Activated T-helper 1 cell treated with anti-CD3 and anti-CD28 coated beads, Interleukin-2, amount 50 U/mL, for 16 hours (primary cell): ENCODE measurements at places on chromosomes 2 and 18.

DNA sequence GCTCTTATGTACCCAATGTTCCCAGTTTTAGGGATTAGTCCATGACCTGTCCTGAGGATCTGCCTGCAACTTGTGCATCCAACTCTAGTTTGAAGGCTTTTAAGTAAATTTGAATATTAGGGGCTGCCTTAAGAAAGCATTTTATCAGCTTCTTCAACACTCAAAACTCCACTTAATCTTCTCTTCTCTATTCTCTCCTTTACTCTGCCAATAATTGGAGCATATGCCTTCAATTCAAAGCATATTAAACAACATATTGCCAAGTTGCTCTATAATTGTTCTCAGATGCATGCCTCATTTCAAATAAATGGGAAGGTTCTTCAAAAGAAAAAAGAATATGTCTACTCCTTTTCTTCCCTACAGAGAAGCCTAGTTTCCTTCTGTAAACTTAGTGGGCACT lies 84.8 kb upstream of the NCKAP5 start:
- DNase-seq = no peak

DNA sequence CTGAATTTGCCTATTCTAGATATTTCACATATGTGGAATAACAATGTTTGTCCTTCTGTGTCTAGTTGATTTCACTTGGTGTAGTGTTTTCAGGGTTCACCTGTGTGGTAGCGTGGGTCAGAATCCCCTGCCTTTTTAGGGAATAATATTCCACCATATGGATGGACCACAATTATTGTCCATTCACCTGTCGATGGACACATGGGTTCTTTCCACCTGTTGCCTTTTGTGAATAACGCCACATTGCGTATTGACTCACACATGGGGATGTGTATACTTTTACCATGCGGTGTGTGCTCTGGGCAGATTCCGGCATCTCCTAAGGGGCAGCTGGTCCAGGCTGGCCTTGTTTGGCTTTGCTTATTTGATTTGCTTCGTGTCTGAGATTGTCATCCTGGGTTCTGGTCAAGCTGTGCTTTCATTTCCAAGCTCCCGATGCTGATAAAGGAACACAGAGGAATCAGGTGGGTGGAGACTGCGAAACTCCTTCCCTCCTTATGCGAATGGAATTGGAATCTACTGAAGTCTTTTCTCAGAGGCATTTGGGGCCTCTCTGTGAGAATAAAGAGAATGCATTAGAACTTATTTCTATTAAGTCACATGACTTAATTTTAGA lies 18.9 kb upstream of the ALLC start:
- DNase-seq = no peak

DNA sequence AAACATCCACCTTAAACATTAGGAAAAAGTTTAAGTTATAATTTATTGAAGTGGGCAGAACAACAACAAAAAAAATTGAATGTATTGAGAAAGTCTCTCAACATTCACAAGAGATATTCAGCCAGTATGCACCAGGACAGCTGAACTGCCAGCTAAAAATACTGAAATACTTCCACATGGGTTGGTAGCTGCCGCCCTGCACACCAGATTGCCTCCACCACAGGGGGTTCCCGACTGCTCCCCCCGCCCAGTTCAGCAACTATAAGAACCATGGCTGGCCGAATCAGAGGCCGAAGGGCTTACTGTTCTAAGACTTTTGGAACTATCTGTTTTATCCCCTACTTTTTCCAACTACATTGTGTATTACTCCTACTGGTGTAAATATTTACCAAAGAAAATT lies 150.0 kb upstream of the LRP1B start:
- no peak for DNase-seq

DNA sequence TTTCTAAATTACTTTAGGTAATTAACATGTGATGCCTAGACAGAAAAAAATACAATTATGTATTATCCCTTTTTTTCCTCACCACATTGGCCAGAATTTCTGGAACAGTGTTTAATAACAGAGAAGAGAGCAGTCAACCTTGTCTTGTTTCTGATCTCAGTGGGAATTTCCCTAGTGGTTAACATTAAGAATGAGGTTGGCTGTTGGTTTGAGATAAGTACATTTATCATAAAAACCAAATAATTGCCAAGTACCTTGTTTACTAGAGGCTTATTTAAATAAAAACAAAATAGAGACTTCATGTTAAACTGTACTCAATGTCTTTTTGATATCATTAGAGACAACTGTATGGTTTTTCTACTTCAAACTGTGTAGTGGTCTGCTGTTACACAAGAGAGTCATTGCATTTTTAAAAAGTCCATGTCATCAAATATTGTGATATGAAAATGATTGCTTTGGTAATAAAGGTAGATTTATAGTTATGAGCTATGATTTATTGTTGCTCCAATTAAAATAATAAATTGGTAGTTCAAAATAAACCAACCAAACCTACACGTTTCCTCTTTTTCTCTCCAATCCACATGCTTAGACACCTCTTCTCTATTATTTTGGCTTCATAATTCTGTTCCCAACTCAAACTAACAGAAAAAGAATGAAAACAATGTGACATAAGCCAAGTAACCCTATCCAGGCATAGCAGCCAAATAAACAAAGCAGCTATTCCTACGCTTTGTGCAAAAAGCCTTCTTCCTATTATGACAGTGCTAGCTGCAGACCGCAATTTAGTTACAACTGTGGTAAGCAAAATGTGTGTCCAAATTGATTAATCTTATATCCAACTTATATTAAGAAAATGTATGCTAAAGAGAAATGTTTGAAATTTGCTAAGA lies 20.9 kb upstream of the TANK start:
- no peak for DNase-seq

GRCh38 chr18:4374564-4374963 lies 80.5 kb downstream of the DLGAP1 start:
- no peak for DNase-seq

DNA sequence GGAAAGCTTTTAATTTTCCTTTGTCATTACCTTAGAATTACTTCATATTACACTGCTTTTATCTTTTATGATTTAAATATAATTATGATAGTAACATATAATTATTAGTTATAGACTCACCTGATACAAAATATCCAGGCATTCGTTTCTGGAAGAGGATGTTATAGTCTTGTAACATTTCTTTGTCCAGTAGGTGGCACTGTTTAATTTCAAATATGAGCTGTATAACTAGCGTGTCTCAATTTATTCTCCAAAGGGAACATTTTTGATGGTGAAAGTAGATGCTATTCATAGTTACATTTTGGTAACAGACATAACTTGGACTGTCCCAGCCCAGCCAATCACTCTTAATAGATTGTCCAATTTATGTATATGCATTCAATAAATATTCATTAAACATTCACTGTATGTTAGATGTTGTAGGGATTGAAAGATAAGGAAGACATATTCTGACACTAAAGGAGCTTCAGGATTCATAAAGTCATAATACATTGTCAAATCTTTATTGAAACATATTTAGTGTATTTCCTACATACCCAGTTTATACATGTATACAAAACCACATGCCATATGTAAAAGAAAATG lies 19.2 kb downstream of the DAW1 start:
- no peak for DNase-seq

DNA sequence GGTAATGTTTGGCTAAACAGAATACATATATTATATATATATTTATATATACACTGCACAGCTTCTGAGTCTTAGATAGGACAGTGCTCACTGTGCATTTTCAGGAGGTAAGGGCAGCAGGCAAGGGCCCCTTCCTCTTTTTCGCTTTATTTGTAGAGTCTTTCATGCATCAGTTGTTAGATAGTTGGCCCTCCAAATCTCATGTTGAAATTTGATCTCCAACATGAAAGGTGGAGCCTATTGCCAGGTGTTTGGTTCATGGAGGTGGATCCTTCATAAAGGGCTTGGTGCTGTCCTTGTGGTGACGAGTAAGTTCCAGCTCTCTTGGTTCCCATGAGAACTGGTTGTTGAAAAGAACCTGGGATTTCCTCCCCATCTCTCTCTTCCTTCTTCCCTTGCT lies 48.1 kb downstream of the TSN start:
- no peak for DNase-seq

GRCh38 chr2:218783688-218784087 lies 1.7 kb downstream of the CYP27A1 start:
- DNase-seq = no peak

GRCh38 chr18:55128437-55128836 lies 169.2 kb upstream of the CCDC68 start:
- DNase-seq = no peak

DNA sequence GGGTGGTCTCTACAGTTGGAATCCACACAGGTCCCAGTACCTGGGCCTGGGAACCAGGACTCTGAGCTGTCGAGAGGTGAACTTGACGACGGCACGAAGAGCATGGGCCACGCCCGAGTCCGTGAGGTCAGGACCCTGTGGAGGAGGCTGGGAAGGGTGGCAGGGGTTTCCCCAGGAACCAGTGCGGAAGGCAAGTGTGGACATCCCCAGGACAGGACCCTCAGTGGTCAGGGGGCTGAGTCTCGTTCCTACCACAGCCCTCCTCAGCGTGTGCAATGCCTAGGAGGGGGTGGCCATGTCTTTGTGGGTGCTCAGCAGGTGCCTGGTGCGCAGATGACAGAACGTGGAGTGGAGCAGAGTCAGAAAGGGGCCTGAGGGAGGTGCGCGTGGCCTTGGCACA lies 335.6 kb upstream of the SALL3 start:
- DNase-seq = no peak

- DNase-seq = no peak
These were observed 50.3 kb downstream of the GBX2 start for GRCh38 chr2:236117861-236118269.

- no peak for DNase-seq
These were observed 19.2 kb upstream of the PKDCC start for GRCh38 chr2:42028571-42029148.

- DNase-seq = no peak
These were observed 78.0 kb upstream of the NFATC1 start for GRCh38 chr18:79317703-79318102.

GRCh38 chr2:181157326-181157725 lies 176.9 kb downstream of the UBE2E3 start:
- no peak for DNase-seq

- no peak for DNase-seq
These were observed 61.1 kb downstream of the MEIS1 start for GRCh38 chr2:66495788-66496640.

- DNase-seq = no peak
These were observed 541.4 kb upstream of the DDX18 start for GRCh38 chr2:117273009-117273671.

GRCh38 chr2:74573747-74574562 lies 19.4 kb downstream of the DOK1 start:
- no peak for DNase-seq

DNA sequence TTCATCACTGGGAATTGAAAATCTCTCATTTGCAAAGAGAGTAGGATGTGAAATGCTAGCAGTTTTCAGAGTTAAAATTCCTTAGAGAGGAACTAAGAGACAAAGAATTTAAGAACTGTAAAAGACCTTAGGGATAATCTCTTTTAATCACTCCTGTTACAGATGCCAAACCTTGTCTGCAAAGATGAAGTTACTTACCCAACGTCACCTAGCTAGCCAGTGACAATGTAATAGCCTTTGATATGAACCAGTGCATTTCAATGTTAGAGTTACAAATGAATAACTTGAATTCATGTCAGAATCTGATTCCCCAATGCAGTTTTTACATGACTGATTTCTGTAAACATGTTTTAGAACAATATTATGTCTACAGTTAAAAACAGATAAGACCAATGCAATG lies 190.1 kb downstream of the LRP1B start:
- DNase-seq = no peak

- DNase-seq = no peak
These were observed 6.6 kb upstream of the RPL37A start for GRCh38 chr2:216491793-216492596.

DNA sequence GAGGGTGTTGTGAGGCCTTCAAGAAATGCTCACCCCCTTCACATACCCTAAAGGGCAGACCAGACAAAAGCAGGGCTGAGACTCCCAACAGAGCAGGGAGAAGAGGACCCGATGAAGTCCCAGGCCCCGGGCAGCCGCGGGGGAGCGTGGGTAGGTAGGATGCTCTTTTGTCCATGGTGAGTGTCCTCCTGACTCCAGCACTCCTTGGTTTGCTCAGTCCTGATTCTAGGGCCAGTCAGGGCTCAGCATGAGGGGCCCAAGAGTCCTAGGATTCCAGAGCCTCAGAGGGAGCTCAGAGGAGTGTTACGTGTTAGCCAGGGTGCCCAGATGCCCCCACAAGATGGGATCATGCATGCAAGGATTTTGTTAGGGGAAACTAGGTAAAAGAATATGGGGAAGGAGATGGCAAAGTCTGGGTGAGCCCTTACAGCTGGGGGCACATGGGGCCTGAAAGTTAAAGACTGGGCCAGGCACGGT lies 64.8 kb downstream of the SMAD7 start:
- DNase-seq = no peak

GRCh38 chr18:5449858-5450509 lies 93.8 kb downstream of the EPB41L3 start:
- DNase-seq = no peak

- no peak for DNase-seq
These were observed 118.8 kb upstream of the RBMS1 start for GRCh38 chr2:160612266-160612856.

- DNase-seq = no peak
These were observed 1007.0 kb upstream of the ACVR2A start for GRCh38 chr2:146837857-146838256.

DNA sequence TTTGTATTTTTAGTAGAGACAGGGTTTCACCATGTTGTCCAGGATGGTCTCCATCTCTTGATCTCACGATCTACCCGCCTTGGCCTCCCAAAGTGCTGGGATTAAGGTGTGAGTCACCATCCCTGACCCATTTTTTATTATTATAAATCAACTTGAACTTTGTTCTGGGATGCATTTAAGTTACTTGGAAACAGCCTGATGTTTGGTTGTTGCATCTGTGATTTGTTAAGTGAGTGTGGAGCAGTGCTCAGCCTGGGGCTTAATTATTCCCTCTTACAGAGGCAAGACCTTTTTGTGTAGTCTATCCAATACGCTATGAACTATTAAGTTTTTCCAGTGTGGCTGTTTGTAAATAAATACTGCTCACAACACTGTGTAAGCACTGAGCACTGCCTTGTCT lies 32.6 kb downstream of the MTA3 start:
- no peak for DNase-seq

DNA sequence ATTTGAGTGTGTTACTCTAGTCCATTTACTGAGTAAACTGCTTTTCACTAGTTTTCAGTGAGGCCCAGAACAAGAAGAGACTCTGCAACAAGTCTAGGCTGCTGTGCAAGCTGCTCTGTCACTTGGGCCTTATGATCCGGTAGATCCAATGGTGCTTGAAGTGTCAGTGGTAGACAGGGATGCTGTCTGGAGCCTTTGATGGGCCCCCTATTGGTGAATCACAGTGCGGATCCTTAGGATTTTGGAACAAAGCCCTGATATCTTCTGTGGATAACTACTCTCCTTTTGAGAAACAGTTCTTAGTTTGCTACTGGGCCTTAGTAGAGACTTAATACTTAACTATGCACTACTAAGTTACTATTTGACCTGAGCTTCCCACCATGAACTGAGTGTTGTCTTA lies 150.2 kb downstream of the TMEFF2 start:
- no peak for DNase-seq

GRCh38 chr2:221423210-221423804 lies 148.8 kb downstream of the EPHA4 start:
- DNase-seq = no peak
